ENCODE measurements at places on chromosomes 7 and 10. TPM values are rescaled to one million over a fixed set of nuclear protein-coding genes. Genes with fewer than 3 reads are reported as not detected.

The SCART1 gene
- polyA plus RNA-seq: 0.22 TPM

The TBRG4 gene
- 60.9 TPM for polyA plus RNA-seq

The AIFM2 gene
- 14.4 TPM for polyA plus RNA-seq

The EBLN1 gene
- polyA plus RNA-seq: not detected

The PAX4 gene
- polyA plus RNA-seq: 0.81 TPM

The GPR22 gene
- 0.27 TPM for polyA plus RNA-seq

The GDF2 gene
- not detected for polyA plus RNA-seq

The UNCX gene
- not detected for polyA plus RNA-seq

The KAZALD1 gene
- 39.2 TPM for polyA plus RNA-seq

The HABP2 gene
- 16.3 TPM for polyA plus RNA-seq

The ASZ1 gene
- not detected for polyA plus RNA-seq

The CHRM2 gene
- not detected for polyA plus RNA-seq

The GHITM gene
- polyA plus RNA-seq: 301 TPM

The CHAT gene
- 0.15 TPM for polyA plus RNA-seq

The GUSB gene
- 164 TPM for polyA plus RNA-seq

The OR2A5 gene
- not detected for polyA plus RNA-seq

The MSMB gene
- polyA plus RNA-seq: 46.3 TPM

The KIAA1549 gene
- 2.1 TPM for polyA plus RNA-seq

The THSD7A gene
- polyA plus RNA-seq: 1.1 TPM

The SPDYE2B gene
- polyA plus RNA-seq: not detected

The DRGX gene
- not detected for polyA plus RNA-seq

The LIPF gene
- 44.3 TPM for polyA plus RNA-seq

The ST8SIA6 gene
- polyA plus RNA-seq: 1.5 TPM

The CTAGE6 gene
- not detected for polyA plus RNA-seq

The ACTL6B gene
- 1.00 TPM for polyA plus RNA-seq

The GAD2 gene
- not detected for polyA plus RNA-seq

The IRF5 gene
- polyA plus RNA-seq: 17.3 TPM

The GNGT1 gene
- not detected for polyA plus RNA-seq

The C10orf143 gene
- 6.9 TPM for polyA plus RNA-seq

The RHOBTB1 gene
- 3.3 TPM for polyA plus RNA-seq

The MAD1L1 gene
- 12.3 TPM for polyA plus RNA-seq

The LLCFC1 gene
- not detected for polyA plus RNA-seq

The MYH16 gene
- polyA plus RNA-seq: not detected

The BLNK gene
- polyA plus RNA-seq: 26.7 TPM

The PI4K2A gene
- polyA plus RNA-seq: 34.0 TPM

The IGFBP3 gene
- polyA plus RNA-seq: 92.1 TPM

The ELMO1 gene
- 9.3 TPM for polyA plus RNA-seq

The TBX20 gene
- polyA plus RNA-seq: 0.03 TPM

The NEBL gene
- polyA plus RNA-seq: 1.6 TPM

The ATXN7L1 gene
- 9.7 TPM for polyA plus RNA-seq

The CALHM3 gene
- polyA plus RNA-seq: not detected

The TUBAL3 gene
- 69.4 TPM for polyA plus RNA-seq

The TEX36 gene
- not detected for polyA plus RNA-seq

The NOS3 gene
- polyA plus RNA-seq: 8.9 TPM

The TMUB1 gene
- polyA plus RNA-seq: 66.4 TPM

The PNLIPRP2 gene
- 13.4 TPM for polyA plus RNA-seq

The PKD1L1 gene
- polyA plus RNA-seq: not detected

The NKX2-3 gene
- 17.4 TPM for polyA plus RNA-seq

The TFR2 gene
- 1.3 TPM for polyA plus RNA-seq

The SFTPA1 gene
- 9.2 TPM for polyA plus RNA-seq

The RARRES2 gene
- polyA plus RNA-seq: 34.9 TPM

The SPDYE17 gene
- not detected for polyA plus RNA-seq

The ASAH2 gene
- polyA plus RNA-seq: 21.1 TPM

The DPP6 gene
- polyA plus RNA-seq: not detected

The WEE2 gene
- polyA plus RNA-seq: not detected

The HOXA6 gene
- 29.7 TPM for polyA plus RNA-seq
